ENCODE measurements at places on chromosomes 16 and 17.

DNA sequence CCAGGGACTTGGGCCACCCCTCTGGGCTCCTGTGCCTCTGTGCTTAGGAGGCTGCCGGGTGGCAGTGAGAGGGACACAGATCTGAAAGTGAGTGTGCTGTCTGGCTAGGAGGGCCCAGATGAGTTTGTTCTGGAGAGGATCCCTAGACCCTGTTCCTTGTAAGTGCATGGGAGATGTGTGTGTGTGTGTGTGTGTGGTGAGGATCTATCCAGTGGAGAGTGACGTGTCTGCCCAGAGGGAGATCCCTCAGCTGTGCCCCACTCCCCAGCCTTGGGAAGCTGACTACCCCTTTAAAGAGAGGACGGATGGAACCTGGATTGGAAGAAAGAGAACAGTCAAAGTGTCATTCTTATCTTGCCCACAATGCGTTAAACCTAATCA lies 25.5 kb upstream of the CDC42EP4 start:
- DNase-seq = no peak

- DNase-seq = no peak
Measured at GRCh38 chr17:75824666-75825065, 19.5 kb downstream of the UNC13D start.

GRCh38 chr16:90053902-90054500 lies 23.1 kb downstream of the PRDM7 start:
- no peak for DNase-seq

- no peak for DNase-seq
Measured at GRCh38 chr17:44311562-44312181, 3.3 kb downstream of the RUNDC3A start.

- DNase-seq = no peak
Measured at GRCh38 chr17:57569021-57569420, 176.1 kb downstream of the CCDC182 start.

DNA sequence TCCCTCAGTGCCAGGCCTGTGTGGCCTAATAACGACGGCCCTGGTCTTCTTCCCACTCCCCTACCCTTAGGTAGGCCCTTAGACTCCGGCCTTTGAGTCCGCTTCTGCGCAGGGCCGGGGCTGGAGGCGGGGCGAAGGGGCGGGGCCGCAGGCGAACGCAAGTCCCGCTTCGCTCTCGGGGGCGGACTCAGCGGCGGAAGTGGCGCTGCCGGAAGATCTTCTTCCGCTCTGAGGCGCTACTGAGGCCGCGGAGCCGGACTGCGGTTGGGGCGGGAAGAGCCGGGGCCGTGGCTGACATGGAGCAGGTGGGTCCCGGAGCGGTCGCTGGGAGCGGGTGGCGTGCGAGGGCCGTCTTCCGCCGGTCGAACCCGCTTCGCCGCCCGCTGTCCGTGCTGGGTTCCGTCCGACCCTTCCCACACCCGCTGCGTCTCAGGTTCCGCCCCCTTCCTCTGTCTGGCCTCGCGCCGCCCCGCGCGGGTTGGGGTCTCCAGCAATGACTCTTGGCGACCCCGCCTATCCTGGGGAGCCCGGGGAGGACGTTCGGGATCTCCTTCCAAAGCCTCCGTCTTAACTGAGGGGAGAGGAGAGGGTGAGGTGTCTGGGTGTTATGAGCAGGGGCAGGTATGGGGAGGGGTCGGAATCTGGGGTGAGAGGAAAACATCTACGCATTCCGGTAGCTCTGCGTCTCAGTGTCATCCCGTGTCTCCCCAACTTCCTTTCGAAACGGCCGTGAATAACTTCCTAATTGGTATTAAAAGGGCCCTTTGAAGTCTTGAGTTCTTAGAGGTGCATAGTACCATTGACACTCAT lies at the start of gene STARD3:
STARD3 (plus strand) TSS at position 218 of the 810 bp plus-strand sequence. CDS start 16,388 bp downstream, outside the sequence.
- peak; percentile 61 for DNase-seq

DNA sequence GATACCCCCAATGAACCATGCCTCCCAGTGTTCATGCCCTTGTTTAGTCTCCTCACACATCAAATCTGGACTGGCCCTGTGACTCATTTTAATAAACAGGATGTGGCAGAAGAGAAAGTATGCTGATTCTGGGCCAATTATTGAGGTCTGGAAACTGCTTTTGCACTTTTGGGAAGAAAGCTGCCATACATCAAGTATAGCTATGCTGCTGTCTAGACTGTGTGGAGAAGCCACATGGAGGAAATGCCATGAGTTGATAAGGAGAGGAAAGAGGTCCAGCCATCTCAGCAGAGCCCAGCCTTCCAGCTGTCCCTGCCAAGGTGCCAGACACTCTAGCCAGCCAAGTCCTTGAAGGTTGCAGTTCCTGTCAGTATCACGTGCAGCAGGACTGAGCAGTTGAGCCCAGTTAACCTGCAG lies 16.7 kb downstream of the RPRML start:
- peak; percentile 39 for DNase-seq

- no peak for DNase-seq
Measured at GRCh38 chr17:39080421-39081078, 70.9 kb downstream of the PLXDC1 start.

DNA sequence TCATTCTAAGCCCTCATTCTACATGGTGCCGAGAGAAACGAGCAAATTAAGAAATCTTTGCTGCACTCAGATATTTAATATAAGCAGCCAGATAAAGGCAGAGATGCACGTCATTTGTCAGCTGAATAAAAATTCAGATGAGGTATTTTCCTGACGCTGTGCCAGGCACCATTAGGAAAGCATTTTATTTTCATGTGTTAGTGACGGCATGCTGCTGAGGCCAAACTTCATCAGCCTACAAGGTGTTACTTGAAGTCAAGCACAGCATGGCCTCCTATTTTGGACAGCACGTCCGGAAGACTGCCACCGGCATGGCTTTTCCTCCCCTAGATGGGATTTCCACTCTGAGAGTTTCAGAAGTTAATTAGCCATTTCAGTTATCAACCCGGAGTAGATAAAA lies 70.3 kb downstream of the IRX3 start:
- DNase-seq = no peak

GRCh38 chr17:59026176-59026939 lies 80.3 kb downstream of the TRIM37 start:
- DNase-seq = no peak

- no peak for DNase-seq
Measured at GRCh38 chr16:47016700-47017133, 43.2 kb upstream of the DNAJA2 start.

DNA sequence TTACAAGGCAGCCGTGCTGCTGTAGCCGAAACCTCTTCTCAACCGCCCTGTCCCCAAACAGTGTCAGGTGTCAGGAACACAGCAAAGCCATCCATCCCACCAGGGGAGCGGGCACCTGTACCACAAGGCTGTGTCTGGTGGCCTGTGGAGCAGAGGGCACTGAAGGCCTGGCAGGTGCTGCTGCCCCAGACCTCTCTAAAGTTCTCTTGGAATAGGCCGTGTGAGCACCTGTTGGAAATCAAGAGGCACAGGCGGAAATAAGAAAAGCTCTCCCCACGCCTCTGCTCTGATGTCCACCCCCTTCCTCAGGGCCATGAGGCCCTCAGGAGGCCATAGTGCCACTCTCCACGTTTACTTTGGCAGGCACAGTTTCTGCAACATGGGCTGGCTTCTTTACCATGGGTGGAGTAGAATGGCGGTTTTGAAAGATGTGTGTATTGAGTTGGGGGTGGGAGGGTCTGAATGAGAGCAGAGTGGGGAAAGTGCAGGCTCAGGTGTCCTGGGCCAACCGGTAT lies 99.9 kb upstream of the ZNF750 start:
- DNase-seq = no peak

DNA sequence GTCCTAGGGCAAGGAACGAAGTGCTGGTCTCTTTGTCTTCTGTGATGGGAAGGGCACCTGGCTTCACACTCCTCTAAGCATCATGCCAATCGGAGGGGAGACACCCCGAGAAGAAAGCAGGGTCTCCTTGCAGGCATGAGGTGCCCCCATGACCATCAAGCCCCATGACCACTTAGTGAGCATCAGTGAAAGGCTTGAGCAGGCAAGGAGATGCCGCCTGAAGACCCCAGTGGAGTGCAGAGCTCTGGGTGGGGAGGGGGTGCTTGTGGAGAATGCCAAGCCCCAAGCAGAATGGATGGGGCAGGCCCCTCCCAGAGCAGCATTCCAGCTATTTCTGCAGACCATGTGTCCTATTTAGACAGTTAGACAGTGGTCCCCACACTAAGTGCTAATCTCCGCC lies 232.7 kb upstream of the TNRC6C start:
- no peak for DNase-seq

DNA sequence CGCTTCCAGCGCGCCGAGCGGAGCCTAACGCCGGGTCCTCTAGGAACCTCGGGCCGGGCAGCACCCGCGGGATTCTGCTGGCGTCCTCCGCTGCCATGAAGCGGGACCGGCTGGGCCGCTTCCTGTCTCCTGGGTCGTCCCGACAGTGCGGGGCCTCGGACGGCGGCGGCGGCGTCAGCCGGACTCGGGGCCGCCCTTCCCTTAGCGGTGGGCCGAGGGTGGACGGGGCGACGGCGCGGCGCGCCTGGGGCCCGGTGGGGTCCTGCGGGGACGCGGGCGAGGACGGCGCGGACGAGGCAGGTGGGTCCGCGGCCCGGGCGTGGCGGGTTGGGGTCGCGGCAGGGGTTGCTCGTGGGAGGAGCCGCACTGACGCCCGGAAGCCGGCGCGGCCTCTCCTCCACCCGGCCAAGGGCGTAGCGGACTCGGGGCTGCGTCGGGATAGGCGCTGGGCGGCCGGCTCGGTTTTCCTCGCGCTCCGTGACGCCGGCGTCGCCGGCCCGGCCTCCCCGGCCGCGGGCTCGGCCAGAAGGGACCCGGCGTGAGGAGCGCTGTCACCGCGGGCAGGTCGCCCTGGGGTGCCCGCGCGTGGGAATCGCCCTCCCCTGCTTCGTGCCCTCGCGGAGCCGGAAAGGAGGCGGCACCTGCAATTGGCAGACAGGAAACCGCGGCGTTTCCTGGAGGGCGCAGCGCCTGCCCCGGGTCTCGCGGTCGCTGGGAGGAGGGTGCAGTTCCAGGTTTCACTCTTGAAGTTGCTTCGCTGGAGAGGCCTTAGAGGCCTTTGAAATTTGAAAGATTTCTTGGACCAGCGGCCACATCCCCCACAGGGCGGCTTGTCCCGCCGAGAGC lies 432 bp downstream of the ZNF276 start:
- DNase-seq = no peak

DNA sequence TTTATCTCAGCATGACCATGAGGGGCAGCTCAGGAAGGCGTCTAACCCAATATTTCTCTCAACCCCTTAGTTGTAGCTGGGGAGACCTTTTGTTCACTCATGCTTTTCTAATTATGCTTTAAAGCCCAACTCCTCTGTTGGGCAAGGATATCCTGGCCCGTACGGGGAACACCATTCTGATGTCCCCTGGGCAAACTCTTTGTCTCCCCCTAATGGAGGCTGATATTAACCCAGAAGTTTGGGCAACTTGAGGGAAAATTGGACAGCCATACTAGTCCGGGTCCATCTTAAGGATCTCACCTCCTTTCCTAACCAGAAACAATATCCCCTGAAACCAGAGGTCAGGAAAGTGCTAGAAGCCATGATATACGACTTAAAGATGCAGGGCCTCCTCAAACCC lies 143.7 kb upstream of the COX10 start:
- DNase-seq = no peak

- DNase-seq = no peak
Measured at GRCh38 chr16:86019446-86020047, 120.6 kb downstream of the IRF8 start.

DNA sequence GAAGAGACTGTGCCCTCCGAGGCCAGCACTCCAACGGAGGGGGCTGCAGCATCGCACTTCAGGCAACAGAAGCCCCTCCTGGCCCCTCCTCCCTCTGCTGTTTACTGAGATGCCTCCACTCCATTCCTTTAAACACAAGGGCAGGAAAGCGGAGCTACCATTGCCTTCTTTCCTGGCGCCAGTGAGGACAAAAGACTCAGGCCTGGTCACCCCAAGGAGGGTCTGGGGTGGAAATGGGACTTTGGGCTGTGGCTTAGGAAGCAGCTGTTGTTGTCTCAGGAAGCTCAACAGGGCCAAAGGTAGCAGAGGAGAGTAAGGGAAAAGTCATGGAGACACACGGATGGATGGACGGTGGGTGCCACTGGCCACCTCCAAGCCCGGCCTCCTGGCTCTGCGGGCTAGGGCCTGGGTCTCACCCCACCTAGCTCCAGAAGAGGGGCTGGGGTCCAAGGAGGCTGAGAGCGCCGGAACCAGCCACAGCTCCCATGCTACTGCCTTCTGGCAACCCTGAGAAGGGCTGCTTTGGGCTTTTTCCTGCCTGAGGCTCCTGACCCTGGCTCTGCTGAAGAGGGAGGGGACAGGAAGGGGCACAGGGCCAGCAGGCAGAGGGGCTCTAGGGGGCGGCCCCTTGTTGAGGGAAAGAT lies 11.1 kb downstream of the CD300LG start:
- DNase-seq = no peak

DNA sequence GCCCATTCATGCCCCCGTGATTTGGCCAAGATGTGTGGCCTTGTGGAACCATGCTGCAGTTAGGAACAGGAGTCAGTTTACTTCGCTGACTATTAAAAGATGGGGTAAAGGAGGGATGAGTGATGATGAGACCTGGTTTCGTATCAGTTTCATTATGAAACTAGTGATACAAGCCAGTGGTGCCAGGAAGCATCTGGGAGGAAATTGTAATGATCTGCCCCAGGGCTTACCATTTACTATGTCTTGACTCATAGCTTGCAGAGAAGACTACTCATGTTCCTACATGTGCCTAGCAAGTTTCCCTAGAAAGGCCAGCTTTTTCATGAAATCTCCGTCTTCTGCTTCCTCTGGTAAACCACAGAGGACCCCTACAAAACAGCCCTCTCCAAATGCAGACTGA lies 23.2 kb downstream of the CDH3 start:
- DNase-seq = no peak

DNA sequence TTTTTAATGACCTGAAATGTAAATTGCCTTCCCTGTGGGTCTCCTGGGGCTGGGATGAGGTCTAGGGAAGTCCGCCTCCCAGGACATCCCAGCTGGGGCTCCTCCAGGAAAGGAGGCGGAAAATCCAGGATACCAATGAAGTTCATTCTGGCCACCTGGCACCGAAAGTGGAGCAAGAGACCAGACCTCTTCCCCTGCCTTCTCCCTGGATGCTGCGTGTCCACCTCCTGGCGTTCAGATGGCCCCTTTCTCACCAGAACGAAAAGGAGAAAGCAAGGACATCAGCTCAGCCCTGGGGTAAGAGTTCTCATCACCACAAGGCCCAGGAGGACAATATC lies 20.4 kb downstream of the RBFOX3 start:
- DNase-seq = no peak

DNA sequence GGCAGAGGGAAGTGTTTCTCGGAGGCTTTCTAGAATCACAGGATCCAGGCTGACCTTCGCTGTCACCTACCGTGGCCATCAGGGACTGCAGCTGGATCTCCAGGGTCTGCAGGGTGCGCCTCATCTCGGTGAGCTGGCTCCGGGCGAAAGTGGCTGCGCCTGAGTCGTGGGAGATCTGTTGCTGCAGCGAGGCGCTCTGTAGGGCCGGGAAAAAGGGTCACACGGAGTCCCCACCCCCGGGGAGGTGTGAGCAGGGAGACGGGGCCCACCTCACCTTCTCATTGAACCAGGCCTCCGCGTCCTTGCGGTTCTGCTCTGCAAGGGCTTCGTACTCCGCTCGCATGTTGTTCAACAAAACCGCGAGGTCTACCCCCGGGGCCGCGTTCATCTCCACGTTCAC lies 2.9 kb downstream of the KRT28 start:
- DNase-seq = no peak
